ENCODE measurements at places on chromosomes 4 and X.

DNA sequence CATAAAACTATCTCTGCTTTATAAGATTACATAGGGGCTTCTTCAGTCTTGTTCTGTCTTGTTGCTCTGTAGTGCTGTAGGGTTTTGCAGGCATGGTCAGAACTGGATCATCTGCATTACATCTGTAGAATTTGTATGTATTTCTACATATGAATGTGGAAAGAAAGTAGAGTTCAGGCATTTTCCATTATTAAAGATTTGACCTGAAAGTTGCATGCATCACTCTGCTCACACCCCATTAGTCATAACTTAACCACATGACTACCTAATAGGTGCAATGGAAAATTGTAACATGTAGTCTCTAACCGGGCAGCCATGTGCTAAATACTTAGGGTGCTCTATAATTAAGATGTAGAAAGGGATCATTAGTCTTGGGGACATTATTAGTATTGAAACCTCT, 45.7 kb upstream of the AGA start:
- no peak for DNase-seq

DNA sequence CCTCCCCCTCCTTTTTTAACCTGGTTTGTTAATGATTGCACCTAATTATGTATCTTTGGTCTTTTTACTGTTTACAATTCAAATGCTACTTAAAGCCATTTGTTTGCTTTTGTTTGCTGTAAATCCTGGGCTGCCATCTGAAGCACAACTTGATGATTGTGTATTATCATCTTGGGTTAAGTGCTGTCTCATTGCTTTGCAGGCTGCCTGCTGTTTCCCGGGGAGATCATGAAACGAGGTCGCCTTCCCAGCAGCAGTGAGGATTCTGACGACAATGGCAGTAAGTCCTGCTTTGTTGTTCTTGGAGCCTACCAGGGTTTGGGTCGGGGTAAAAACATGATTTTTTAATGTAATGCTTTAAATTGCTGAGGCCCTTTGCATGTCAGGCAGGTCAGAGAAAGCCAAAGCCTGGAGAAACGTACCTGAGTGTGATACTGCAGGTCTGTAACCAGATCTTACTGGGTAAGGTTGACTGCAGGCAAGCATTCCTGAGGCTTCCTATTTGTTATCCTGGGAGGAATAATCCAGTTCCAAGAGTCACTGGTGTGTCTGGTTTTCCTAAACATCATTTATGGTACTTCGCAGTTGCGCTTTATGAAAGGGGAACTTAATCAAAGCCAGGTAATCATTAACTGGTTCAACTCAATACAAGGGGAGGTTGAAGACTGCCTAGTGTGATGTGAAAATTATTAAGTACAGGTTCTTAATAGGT, 22.2 kb downstream of the JADE1 start:
- no peak for DNase-seq

GRCh38 chrX:10447564-10448214, 172.7 kb downstream of the MID1 start:
- no peak for DNase-seq

- DNase-seq: no peak
Measured at GRCh38 chr4:15161439-15161838, 159.2 kb downstream of the CPEB2 start.

DNA sequence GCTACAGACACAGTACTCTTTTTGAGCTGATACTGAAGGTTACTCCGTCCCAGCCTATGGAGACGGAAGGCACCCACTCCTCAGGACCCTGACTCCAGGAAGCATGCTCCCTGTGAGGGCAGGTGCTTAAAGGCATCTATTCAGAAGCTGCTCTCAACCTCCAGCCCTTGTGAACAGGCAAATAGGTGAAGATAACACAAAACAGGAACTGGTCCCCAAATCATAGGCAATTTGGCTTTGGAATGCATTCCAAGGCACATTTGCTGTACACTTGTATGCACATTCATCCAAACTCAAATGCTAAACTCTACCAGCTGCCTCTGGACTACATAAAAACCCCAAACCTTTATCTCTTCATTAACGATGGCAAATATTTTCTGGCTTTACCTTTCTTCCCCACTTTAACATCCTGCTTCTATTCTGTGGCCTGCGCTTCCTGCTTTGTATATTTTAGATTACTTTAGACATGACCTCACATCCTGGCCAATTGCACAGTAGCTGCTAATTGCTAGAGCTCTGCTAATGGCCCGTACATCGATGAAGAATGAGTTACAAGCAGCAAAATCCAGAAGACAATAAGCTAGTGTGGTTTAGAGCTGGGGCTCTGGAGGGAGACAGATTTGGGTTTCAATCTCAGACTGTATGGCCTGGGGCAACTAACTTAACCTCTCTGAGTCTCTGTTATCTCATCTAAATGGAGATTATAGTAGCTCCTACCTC, 3.2 kb downstream of the SEL1L3 start:
- DNase-seq: no peak

GRCh38 chrX:12986164-12986779, 11.4 kb downstream of the TMSB4X start:
- no peak for DNase-seq

GRCh38 chrX:21581479-21581878, 76.7 kb downstream of the KLHL34 start:
- DNase-seq: no peak

DNA sequence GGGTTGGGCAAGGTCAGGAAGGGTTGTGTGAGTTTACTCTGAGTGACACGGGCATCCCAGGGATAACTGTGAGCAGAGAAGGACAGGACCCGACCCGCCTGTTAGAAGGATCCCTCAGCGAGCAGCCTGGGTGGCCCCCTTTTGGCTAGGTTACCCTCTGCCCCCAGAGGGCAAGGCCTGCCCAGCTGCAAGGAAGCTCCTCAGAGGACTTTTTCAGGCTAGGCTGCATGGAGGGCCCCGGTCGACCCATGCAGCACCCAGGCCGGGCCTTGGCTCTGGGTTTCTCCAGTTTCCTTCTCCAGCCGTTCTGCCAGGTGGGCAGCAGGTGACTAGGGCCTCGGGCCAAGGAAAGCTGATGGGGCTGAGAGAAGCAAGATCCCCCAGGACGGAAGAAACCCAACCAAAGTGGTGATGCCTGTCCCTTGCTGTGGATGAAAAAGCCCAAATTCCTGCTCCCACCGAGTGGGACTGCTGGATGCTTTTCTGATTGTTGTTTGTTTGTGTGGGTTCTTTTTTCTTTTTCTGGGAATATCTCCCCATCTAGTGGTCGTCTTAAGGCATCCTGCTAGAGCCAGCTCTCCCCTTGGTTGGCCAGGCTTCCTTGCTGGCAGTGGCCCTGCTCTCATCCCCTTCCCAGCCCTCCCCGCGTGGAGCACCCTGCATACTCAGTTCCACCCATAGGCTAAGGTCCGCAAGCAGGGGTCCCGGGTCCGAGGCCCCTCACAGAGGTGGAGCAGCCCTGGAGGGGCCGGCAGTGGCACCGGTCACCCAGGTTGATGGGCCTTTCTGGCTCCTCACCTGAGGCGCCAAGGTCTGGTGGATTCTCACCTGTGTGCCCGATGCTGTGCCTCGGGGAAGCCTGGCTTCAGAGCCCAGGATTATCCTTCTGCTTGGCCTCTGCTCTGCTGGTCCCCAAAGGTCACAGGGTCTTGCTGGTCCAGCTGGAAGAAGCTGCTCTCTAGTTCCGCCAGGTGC, 1.8 kb downstream of the ZFP92 start:
- DNase-seq: no peak

- no peak for DNase-seq
Measured at GRCh38 chrX:54484666-54485065, 11.4 kb downstream of the FGD1 start.

- peak; percentile 72 for DNase-seq
Measured at GRCh38 chrX:107676559-107677378, 48.5 kb downstream of the PRPS1 start.

GRCh38 chr4:152323221-152323620, 212.7 kb downstream of the FBXW7 start:
- no peak for DNase-seq

- DNase-seq: no peak
Measured at GRCh38 chr4:100060765-100061416, 110.8 kb upstream of the H2AZ1 start.

GRCh38 chr4:26887809-26888208, 27.2 kb downstream of the STIM2 start:
- no peak for DNase-seq

GRCh38 chrX:31136144-31136611, 64.3 kb upstream of the FTHL17 start:
- no peak for DNase-seq

DNA sequence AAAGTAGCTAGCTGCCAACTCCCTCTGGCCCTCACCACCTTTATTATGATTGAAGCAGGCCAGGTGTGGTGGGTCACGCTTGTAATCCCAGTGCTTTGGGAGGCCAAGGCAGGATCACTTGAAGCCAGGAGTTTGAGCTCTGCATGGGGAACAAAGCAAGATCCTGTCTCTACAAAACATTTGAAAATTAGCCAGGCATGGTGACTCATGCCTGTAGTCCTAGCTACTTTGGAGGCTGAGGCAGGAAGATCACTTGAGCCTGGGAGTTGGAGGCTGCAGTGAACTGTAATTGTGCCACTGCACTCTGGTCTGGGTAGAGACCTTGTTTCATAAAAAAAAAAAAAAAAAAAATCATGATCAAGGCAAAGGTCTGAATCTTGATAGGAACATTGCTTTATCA, 467.0 kb upstream of the DIPK2B start:
- no peak for DNase-seq

GRCh38 chrX:16639966-16640365, 10.0 kb upstream of the S100G start:
- no peak for DNase-seq

DNA sequence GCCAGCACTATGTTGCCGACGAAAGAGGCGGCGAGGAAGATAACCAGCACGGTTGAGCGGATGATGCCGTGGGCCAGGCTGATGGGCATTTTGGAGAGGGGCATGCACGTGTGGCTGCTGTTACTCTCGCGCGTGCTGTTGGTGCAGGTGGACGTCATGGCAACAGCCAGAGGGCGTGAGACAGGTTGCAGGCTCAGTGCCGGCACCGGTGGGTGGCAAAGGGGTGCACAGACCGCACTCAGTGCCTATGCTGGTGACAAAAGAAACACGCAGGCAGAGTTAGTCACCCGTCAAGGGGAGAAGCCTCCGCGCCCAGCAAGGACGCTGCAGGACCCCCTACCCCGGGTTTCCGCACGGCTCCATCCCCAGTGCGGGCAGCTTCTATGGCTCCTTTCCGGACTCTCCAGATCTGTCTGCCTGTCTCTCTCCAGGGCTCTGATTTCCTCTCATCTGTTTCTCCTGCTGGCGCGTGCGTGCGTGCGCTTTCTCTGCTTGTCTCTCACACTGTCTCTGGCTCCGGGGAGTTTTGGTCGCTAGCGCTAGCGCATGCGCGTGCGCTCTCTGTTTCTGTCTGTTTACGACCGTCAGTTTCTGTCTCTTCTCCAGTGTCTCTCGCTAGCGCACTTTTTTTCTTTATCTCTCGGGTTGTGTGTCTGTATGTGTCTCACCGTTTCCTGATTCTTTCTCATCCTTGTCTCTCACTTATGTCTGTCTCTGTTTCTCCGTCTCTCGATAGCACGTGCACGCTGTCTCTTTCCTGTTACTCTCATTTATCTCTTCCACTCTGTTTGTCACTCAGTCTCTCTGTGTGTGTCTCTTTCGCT, 2.1 kb downstream of the GPR101 start:
- DNase-seq: no peak

GRCh38 chrX:107154787-107155620, 36.4 kb upstream of the RBM41 start:
- no peak for DNase-seq

GRCh38 chrX:9693307-9694001, 72.2 kb downstream of the GPR143 start:
- no peak for DNase-seq

GRCh38 chrX:107450823-107451509, 1.5 kb downstream of the FRMPD3 start:
- DNase-seq: no peak

- no peak for DNase-seq
Measured at GRCh38 chrX:9062641-9063040, 28.7 kb upstream of the FAM9B start.

DNA sequence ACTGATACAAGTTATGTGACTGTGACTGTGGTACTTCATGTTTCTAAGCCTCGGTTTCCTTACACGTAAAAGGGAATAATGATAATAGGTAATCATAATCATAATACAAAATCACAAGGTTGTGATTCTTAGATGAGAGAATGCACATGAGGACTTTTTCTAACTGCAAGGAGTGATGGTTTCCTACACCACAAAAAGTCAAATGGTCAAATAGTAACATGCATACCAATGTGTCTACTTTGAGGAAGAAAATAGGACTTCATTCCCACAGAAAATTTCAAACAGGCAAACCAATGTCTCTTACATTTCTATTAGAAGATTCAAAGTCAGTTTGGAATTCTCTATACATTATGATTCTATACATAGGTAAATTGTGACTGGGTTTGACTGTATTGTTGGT, 368.7 kb upstream of the FTHL17 start:
- DNase-seq: no peak

DNA sequence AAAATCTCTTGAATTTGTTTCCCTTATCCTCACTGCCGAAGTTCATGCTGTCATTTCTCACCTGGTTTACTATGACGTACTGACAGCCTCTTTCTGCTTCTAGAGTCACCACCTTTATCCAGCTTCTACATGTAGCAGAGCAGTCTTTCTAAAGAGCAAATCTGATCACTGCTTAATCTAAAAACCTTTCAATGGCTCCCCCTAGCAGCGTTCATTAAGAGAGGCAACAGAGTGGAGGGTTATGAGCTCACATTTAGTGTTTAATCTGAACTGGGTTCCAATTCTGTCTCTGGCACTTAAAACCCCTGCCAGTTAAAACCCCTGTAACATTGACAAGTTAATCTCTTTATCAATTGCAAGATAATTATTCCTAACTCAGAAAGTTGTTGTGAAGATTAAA, 4.4 kb downstream of the RBPJ start:
- no peak for DNase-seq
